ENCODE measurements at places on chromosomes 13 and 19.

DNA sequence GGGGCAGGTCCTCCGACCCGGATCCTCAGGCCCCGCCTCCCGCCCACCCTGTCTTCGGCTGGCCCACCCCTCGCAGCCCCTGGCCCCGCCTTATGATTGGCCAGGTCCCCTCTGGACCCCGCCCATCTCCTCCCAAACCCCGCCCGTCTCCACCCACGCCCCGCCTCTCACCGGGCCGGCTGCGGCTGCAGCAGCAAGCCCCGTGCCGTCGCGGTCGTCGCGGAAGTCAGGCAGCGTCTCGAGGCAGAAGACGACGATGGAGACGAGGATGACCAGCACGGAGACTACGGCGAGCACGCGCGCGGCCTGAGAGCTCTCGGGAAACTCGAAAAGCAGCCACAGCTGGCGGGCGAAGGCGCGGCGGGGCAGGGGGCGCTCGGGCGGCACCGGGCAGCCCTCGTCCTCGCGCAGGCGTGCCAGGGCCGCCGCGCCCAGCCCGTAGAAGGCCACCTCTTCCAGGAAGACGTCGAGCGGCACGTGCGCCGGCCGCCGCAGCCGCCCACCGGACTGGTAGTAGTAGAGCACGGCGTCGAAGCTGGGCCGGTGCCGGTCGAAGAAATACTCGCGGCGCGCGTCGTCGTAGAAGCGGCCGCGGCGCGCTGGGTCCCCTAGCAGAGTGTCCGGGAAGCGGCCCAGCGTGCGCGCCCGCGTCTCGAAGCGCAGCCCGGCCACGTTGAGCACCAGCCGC, 495 bp downstream of the KCNA7 start:
- DNase-seq: peak; percentile 72

DNA sequence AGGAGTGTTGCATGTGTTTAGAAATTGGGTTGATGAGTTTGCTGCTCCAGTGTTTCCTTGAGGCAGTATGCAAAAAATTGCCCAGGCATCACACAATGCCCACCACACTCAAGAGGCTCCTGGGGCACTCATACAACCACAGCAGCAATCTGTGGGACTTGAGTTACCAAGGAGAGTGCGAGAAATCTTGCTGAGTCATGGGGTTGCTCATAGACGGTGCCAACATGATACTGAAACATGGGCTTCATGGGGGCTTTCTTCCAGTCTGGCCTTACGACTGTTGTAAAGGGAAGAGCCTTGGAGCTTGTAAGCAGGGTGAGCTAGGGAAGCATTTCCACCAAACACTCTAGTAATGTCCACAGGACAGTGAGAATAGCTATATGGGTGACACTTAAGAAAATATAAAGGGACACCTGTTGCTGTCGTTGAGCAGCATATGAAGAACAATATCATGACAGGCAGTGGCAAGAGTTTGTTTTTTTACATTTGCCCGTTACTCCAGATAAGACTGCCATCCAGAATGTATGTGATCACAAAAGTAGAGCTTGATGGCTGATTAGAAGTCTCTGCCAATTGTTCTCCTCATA, 1237.4 kb downstream of the UQCRFS1 start:
- no peak for DNase-seq

- no peak for DNase-seq
These were observed 28.0 kb upstream of the SLC15A1 start for GRCh38 chr13:98780451-98780850.

DNA sequence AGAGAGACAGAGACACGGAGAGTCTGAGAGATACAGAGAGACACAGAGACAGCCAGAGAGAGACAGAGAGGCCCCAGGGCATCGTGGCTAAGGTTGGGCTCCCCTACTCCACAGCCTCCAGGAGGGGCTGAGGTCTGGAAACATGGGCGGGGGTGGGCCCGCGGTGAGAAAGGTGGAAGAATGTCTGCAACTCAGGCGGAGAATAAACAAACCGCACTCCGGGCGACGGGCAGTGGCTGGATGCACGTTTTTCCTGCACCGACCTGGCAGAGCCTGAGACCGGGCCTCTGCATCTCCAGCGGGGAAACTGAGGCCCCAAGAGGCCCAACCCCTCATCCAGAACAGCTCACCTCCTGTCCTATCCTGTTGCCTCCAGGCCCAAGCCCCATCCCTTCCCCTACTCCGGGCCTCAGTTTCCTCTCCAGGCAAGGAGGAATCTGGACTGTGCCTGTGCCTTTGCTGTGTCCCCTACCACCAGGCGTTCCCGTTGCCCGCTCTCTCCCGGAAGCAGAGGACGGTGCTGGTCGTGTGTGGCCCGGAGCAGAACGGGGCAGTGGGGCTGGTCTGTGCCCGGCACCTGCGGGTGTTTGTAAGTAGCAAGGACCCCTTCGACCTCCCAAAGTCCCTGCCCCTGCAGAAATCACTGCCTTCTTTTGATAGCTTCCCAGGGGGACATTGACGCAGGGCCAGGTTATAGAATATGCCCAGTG, 3.4 kb upstream of the CILP2 start:
- no peak for DNase-seq

DNA sequence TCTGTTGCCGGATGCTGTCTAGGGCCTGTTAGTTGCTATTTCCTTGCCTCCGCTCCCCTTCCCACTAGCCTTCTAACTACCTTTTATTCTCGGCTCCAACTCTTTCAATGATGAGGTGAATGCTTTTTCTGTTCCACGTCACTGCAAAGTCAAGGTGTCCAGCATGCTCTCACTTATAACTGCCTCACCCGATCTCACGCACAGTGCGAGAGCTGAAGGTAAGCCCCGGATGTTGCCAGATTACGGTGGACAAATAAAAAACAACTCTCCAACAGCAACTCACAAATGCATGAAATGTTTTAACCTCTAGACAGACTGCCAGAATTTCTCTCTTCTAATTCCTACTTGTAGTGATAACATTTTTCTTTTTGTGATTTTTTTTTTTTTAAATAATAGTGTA, 169.9 kb downstream of the STK24 start:
- DNase-seq: no peak

DNA sequence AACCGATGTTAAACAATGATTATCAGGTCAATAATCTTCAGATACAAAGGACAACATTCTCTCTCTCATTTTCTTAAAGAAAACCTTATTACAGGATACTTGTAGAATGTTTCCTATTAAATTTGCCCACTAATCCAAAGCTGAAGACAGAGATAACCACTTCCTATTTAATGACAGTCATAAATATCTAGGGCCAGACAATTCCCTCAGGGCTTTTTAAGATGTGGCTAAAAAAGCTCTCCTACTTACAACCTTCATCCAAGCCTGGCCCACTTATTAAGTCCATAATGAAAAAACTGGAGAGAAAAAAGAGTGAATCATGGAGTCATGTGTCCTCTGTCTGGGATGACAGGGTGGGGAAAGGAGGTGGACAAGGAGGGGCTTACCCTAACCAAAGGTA, 235.9 kb downstream of the KLF12 start:
- DNase-seq: no peak

DNA sequence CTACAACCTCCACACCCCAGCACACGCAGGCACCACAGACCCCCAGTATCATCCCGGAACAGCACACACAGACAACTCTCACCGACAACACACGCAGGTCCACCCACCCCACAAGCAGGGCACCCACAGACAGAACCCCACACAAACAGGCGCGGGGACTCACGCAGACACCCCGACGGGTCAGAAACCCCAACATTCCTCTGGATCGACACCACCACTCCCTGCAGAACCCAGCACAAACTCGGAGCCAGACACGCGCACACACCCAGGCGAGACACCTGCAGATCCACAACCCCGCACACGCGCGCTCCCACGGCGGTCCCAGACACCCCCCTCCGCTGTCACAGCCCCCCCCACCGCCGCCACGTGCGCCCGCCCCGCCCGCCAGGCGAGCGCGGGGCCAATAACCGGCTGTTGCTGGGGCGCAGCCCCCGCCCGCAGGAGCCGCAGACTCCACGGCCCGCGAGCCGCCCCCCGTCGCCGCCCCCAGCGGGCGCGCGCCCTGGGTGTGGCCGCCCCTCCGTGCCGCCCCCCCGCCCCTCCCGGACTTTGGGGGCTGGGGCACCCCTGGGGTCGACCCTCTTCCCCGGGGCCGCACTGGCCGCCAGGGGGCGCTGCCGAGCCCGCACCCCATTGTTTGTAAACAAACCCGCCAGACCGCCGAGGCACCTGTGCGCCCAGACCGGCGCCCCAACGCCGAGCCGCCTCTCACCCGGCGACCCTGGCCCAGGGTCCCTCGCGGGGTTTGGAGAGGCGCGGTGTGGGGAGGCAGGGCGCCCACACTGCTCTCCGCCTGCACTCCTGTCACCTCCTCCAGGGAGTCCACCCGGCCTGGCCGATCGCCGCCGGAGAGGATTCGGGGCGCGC, 712 bp downstream of the BBC3 start:
- DNase-seq: peak; percentile 70

GRCh38 chr19:55400281-55401087, 7.1 kb downstream of the UBE2S start:
- DNase-seq: peak; percentile 79

- DNase-seq: peak; percentile 79
These were observed 5.3 kb upstream of the CEACAM21 start for GRCh38 chr19:41570639-41571112.

- peak; percentile 51 for DNase-seq
These were observed 697 bp downstream of the FCGRT start for GRCh38 chr19:49512970-49513745.

- no peak for DNase-seq
These were observed 80.4 kb downstream of the MAP4K1 start for GRCh38 chr19:38537071-38537936.

Measured in WERI-Rb-1 (cell line).